ENCODE measurements at places on chromosomes 16 and 17.

GRCh38 chr16:51538707-51539498, 387.8 kb upstream of the SALL1 start:
- DNase-seq, result peak; percentile 53

- DNase-seq, result peak; percentile 53
These were observed 79.5 kb downstream of the CA4 start for GRCh38 chr17:60229188-60229802.

- DNase-seq, result no peak
These were observed 17.4 kb downstream of the ZNF423 start for GRCh38 chr16:49838441-49839016.

DNA sequence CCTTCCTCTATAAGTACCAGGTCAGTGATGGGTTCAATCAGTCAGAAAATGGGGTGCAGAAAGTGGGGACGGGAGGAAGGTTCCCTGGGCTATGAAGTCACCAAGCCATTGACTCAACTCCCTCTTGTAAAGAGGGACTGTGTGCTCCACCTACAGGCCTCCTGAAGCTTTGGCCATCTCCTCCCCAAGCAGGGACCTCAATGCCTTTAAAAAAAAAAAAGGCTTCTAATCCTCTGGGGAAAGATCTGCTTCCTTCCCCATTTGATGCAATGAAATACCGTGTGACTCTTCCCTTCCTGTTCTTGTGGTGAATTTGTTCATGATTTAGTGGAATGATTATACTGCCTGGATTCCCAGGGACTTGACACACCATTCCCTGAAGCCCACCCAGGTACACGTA, 30.8 kb downstream of the VWA3A start:
- DNase-seq, result peak; percentile 21

GRCh38 chr17:42660692-42661345, 1.7 kb downstream of the TUBG2 start:
- DNase-seq, result peak; percentile 81

DNA sequence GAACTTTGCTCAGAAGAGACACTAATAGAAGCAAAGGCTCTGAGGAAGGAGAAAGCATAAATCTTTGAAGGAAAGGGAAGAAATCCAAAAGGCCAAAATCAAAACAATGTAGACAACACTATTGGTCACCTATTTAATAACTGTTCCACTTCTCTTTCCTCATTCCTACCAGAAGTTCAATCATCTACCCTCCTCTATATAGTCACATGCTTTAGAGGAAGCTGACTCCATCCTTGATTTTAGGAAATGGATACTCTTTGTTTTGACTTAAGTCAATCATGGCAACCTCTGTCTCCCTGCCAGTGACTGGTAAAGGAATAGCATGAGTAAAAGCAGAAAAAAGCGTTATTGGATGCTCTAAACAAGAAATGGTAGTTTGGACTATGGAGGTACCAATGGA, 7.3 kb downstream of the BRIP1 start:
- no peak for DNase-seq

DNA sequence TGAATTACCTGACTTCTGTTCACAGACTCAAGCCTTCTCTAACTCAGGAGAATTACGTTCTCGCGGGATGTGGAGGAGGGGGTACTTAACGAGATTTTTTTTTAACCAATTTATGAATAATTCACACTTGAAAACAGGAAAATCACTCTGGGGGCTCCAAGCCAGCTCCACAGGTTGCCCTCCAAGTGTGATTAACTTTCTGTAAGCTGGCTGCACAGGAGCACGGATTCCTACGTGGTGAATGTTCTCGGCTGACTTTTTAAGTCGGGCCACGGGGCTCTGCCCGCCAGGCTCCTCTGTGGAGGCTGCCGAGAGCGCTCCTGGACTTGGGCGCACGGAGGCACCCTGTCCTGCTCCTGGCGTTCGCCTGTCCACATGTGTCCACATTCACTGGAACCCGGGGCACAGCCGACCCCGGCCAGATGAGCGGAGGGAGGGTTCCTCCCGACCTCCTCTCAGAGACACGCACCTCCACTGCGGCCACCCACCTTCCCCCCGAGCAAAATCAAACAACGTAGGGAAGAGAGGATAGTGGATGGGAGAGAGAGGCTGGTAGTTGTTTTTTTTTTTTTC, 147.1 kb upstream of the CHMP6 start:
- no peak for DNase-seq

GRCh38 chr17:58991718-58992331, 114.9 kb downstream of the TRIM37 start:
- DNase-seq, result no peak

DNA sequence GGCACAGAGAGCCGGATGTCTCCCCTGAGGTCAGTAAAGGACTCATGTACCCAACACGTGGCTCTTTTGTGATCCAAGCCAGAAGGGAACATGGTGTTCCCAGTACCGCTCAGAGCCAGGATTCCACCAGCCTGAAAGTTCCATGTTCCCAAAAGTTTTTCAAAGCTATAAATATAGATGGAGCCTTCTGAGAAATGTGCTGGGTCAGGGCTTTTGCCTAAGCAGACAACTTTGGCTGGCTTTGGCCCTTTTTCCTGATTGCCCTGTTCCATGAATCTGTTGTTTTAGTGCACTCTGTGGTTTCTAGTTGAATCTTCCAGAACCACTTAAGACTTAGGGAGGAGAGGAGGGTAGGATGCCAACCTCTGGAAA, 128.5 kb upstream of the HS3ST2 start:
- DNase-seq, result no peak

- no peak for DNase-seq
These were observed 7.9 kb downstream of the CLUAP1 start for GRCh38 chr16:3508736-3509135.

DNA sequence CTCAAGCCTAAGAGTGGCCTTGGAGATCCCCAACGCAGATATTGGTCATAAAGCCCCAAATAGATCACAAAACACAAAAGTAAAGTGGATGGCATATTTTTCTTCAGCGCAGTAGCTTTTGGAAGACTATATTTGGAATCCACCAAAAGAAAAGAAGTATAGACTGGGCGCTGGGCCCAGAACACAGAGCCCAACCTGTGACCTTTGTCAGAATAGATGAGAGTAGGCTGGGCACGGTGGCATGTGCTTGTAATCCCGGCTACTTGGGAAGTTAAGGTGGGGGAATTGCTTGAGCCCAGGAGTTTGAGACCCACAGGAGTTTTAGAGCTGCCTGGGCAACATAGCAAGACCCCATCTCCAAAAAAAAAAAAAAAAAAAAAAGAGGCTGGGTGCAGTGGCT, 14.6 kb downstream of the SCIMP start:
- DNase-seq, result no peak

- no peak for DNase-seq
These were observed 185.7 kb downstream of the IRX5 start for GRCh38 chr16:55116165-55116920.

DNA sequence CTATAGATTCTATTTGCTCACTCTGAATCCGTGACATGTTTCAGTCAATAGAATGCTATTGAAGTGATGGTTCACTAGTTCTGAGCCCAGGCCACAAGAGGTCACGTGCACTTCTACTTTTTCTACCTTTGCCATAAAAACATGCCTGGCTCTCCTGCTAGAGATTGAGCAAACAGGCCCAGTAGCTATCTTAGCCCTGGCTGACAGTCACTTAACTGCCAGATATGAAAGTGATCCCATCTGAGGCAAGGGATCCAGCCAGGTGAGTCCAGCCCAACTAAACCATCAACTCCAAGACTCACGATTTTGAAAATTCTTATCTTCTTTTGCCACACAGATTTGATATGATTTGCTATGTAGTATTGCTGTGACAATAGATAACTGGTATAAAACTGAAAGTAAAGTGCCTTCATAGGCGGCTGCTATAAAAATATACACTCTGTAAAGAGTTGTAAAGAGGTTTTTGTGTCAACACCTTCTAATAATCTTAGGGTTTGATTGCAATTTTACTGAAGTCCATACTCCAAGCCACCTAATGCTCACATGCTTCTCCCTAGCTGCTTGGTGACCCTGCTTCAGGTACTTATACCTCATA, 937.7 kb upstream of the SOX9 start:
- no peak for DNase-seq

GRCh38 chr17:34408439-34408838, 45.4 kb upstream of the CCL1 start:
- no peak for DNase-seq

GRCh38 chr16:77009453-77009852, 181.5 kb upstream of the MON1B start:
- no peak for DNase-seq

GRCh38 chr16:63982110-63982509, 1139.8 kb downstream of the CDH11 start:
- no peak for DNase-seq

DNA sequence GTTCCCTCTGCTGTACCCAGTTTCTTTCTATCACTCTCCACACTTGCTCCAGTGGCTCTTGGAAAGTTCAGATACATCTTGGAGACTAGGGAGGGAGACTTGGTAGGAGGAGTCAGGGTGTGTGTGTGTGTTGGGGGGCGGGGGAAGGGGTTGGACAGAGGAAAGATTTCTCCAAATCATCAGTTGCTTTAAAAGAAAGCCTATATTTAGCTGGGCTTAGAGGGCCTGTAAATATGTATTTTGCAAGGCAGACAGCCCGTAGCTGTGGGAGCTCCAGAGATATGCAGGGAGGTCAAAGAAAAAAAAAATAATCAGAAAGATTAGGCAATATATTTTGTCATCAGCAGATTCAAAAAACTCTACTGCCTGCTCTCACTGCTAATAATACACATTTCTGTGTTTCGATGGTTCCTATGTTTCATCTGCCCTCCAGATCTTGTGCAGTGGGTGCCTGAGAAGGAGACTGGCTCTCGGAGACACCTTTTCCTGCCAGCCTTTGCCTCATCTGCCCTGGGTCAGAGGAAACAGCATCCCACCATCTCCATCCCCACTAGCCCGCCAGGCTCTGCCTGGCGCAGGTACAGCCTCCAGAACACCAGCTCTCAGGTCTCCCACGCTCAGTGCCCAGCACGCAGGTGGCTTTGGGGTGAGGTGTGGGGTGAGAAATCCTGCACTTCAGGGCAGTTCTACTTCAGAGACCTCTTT, 4.8 kb upstream of the PPP1R9B start:
- DNase-seq, result no peak

DNA sequence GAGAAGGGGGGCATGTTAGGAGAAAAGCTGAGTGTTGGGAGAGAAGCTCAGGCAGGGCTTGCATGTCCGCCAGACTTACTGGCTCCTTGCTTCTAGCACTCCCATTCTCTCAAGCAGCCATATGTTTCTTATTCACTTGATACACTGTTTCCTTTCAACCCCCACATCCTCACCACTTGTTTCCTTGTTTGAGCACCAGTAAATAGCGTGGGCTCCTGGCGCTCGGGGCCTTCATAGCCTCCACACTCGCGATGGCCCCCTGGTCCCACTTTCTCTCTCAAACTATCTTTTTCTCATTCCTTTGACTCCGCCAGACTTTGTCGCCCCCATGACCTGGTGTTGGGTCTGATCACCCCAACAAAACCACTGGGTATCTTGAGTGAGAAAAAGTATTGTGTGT, 16.6 kb downstream of the ATP5PD start:
- DNase-seq, result no peak

DNA sequence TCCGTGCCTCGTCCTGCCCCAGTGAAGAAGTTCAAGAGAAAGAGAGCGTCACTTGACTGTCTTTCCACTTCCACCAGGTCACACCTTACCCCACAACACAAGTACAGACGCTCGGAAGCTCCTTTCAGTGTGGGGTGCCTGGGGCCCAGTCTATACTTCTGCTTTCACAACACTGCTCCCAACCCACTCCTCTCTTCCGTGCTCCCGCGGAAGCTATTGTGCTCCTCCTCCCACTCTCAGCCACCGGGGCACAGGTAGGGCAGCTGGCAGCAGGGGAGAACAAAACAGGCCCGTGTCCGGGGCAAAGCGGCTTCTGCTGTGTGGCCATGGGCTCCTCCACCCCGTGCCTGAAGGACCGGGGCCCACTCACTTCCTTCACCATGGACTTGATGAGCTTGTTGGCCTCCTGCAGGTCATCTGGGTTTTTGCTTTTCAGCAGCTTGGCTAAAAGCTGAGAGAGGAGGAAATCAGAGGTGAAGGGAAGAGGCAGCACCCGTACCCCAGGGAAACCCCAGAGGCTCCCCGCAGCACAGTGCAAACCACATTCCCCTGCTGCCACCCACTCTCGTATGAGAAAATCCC, 18.9 kb downstream of the GGA3 start:
- no peak for DNase-seq

GRCh38 chr16:83010776-83011720, 384.3 kb downstream of the CDH13 start:
- no peak for DNase-seq

- no peak for DNase-seq
These were observed 344.7 kb downstream of the GRIN2A start for GRCh38 chr16:9837481-9837880.

- no peak for DNase-seq
These were observed 3.2 kb upstream of the CRHR1 start for GRCh38 chr17:45780921-45781320.

GRCh38 chr16:9340526-9341256, 249.2 kb downstream of the HAPSTR1 start:
- DNase-seq, result no peak

- DNase-seq, result no peak
These were observed 12.6 kb downstream of the CDH15 start for GRCh38 chr16:89183975-89184676.

DNA sequence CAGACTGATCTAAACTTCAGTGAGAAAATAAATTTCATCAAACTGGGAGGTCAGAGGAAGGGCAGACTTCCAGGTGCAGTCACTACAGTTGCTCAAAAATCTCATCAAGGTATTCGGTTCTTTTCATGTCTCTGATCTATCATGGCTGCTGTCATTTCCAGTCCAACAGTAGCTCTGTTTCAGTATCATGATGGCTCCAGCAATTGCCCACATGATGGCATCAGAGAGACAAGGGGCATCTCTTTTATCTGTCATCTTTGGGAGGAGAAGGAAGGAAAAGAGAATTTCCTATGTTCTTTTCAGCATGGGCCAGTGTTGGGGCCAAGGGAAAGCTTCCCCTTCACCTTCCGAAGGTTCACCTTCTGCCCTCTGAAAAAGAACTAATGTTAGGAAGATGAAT, 504.9 kb upstream of the HSBP1 start:
- DNase-seq, result peak; percentile 3

DNA sequence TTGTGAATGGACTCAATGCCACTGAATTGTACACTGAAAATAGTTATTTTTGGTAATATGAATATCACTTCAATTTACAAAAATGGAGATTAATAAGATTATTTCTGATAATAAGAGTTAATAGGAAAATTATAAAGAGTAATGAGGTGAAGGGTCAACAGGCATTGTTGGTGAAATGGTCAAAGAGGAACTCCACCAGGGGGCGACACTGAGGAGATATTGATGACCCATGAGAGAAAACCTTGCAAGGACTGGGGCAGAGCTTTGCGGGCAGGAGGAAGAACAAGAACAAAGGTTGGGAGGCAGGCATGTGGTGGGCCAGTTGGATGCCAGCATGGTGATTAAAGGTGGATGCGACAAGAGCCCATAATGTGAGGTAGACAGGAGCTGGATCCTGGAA, 74.0 kb upstream of the XYLT1 start:
- no peak for DNase-seq

GRCh38 chr16:19746561-19746960, 28.5 kb downstream of the IQCK start:
- DNase-seq, result no peak

GRCh38 chr16:16092925-16093627, 130.2 kb downstream of the ABCC6 start:
- DNase-seq, result no peak

GRCh38 chr17:12067485-12067884, 46.8 kb downstream of the MAP2K4 start:
- DNase-seq, result no peak

Measured in HT-29 (cell line).